ENCODE measurements at places on chromosomes 2 and 18.

- no peak for DNase-seq
These were observed 10.8 kb downstream of the GALNT1 start for GRCh38 chr18:35592298-35592697.

DNA sequence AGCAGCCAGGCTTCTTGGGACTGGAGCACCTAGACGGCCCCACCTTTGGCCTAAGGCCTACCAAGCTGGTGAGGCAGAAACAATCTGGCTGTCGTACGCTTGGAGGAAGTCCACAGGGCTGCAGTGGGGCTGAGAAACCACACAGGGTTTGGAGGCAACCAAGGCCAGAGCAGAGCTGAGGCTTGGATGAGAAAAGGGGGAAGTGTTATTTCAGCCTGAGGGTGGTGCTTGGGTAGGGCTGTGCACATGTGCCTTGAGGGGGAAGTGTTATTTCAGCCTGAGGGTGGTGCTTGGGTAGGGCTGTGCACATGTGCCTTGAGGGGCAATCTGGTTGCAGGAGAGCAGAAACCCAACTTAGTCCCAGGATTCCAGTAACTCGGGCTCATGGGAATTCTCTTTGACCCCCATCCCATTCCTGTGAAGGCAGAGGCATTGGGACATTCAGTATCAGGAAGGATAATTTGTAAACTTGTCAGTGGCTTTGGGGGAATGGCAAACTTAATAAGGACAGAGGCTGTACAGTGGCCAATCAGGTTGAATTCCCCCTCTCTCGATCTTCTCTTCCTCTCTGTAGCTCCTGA is 971 bp upstream of the FBXO41 start:
- DNase-seq, result no peak

DNA sequence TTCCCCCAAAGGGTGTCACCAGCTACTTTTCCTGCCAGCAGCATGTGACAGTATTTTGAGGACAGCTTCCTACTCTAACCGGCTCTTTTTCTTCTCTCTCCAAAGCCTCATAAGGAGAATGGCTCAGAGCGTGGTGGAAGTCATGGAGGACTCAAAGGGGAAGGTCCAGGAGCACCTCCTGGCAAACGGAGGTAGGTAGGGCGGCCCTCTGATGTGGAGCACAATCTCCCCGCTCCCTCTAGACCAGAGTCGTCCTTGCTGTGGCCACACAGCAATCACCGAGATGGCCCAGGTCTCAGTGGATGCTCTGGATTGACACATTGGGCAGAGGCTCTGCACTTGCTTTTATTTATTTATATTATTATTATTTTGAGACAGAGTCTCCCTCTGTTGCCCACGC is 32.4 kb downstream of the ATP6V1C2 start:
- no peak for DNase-seq

DNA sequence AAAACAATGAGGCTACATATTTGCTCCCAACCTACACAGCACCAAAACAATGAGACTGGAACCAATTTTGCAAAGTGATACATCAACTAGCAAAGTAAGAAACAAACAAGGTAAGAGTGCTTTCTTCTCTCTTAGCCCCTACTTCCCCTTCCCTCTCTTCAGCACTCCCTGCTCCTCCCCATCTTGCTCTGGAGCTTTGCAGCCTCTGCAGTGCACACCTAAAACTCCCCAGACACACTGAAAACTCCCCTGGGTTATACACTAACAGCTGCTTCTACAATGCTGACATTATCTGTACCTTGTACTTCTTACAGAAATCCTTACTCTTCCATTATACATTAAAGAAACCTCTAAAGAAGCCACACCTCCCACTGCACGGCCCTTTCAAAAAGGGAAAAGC is 93.7 kb downstream of the RBMS1 start:
- no peak for DNase-seq

- DNase-seq, result peak; percentile 33
These were observed 144.0 kb downstream of the TNS1 start for GRCh38 chr2:217858519-217859491.

DNA sequence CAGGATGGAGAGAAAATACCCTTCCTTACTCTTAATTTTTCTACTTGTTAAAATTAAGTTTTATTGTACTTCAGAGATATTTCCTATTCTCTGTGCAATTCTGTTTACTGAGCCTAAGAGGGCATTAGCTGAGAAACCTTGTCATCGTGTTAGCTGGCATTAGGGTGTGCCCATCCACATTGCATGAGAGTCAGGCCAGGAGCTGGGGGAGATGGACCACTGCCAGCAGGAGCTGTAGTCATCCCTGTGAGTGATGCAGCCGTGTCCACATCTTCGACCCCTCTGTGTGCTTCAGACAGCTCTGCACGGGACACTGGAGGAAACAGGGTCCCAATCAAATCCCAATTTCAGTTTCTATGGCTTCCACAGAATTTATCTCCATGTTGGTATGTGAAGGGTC is 34.2 kb downstream of the ABCA12 start:
- no peak for DNase-seq

- DNase-seq, result no peak
These were observed 431.6 kb downstream of the METTL4 start for GRCh38 chr18:2139691-2140090.

DNA sequence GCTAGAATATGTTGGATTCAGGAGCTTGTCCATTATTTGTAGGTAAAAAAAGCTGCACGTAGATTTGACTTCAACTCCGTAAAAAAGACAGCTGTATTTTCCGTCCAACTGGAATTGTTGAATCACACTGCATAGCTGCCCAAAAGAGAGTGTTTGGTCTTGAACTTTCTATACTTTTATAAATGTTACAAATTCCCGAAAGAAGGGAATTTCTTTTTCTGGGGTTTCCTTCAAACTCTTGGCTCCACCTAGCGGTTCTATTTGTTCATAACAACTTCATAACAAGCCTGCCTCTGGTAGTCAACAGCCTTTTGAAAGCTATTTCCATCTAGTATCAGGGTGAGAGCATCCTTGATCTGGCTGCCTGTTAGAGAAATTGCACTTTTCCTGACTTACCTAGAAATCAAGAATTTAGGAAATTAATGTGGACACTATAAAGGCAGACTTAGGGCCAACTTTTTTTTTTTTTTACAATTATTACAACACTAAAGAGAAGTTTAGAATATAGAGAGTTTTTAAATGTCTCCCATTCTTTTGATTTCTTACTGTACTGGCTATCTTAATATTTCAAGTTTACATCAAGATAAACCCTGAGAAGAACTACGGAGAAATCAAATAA is 48.1 kb downstream of the TMEM185B start:
- DNase-seq, result peak; percentile 28

DNA sequence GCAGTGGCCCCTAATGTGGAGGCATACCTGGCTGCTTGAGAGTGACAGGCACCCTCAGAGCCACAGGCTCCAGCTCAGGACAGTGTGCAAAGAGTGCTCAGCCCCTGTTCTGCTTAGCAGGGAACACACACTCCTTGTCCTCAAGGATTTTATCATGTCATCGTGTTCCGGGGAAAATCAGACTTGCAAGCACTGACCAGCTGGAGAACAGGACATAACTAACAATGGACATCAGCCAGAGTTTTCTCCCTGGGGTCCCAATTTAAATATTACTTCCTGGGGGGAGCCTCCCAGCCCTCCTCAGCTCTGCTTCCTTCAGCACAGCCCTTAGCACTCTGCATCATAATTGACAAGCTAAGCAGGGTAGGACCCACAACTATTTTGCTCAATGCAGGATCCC is 175.4 kb upstream of the ACAA2 start:
- no peak for DNase-seq

DNA sequence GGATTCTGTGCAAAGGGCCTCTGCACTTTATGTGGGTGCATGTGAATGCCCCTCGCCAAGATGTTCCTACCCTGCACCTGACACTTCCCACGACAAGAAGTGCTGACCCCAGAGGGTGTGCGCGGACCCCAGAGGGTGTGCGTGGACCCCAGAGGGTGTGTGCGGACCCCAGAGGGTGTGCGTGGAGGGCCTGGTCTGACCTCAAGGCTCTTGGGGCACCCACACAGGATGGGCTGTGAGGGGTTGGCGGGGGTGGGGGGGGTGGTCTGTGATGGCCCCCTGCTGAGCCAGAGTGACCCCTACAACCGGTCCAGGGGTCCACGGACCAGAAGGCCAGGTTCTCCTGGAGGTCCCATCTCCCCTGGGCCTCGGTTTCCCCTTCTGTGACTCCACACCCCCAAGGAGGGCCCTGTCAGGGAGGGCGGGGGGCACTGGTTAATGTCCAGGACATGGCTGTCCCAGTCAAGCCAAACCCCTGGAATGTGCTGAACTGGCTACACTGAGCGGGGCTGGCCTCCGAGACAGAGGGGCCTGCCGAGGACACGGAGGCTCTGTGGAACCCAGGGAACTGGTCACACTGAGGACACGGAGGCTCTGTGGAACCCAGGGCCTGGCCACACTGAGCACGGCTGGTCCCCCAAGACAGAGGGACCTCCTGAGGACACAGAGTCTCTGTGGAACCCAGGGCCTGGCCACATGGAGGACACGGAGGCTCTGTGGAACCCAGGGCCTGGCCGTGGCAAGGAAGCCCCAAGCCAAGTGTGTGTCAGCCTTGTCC is 3.1 kb downstream of the NEU4 start:
- no peak for DNase-seq

DNA sequence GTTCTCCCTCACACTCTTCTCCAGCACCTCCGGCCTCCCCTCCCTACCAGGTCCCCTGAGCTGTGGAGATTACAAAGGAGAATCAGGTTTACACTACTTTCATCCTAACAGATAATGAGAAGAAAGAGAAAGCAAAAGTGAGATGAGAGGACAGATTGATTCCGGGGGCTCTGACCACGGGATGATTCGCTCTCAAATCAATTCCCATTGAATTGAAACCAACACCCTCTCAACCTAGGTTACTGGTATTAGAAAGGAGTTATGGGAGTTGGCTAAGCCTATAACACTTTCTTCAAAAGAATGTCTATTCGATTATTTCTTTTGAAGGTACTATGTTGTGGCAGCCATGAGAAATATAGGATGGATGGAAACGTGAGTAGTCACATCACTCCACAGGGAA is 386.2 kb upstream of the TNP1 start:
- DNase-seq, result no peak

- no peak for DNase-seq
These were observed 918 bp upstream of the NABP1 start for GRCh38 chr2:191676790-191677645.

DNA sequence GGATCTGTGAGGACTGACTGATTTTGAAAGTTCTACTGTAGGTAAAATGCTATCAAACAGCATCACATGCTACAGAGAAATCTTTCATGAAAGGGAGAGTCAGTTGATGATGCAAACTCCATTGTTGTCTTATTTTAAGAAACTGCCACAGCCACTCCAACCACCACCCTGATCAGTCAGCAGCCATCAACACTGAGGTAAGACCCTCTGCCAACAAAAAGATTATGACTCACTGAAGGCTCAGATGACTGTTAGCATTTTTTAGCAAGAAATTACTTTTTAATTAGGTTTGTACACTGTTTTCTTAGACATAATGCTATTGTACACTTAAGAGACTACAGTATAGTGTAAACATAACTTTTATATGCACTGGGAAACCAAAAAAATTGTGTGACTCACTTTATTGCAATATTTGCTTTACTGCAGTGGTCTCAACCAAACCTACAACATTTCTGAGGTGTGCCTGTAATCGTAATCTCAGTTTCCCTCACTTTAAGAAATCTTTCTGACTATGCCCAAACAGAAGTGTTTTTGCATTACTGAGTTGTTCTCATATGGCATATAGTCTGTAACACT is 42.8 kb downstream of the METTL8 start:
- DNase-seq, result no peak

GRCh38 chr2:123040506-123040905 is 984.6 kb upstream of the CNTNAP5 start:
- no peak for DNase-seq

DNA sequence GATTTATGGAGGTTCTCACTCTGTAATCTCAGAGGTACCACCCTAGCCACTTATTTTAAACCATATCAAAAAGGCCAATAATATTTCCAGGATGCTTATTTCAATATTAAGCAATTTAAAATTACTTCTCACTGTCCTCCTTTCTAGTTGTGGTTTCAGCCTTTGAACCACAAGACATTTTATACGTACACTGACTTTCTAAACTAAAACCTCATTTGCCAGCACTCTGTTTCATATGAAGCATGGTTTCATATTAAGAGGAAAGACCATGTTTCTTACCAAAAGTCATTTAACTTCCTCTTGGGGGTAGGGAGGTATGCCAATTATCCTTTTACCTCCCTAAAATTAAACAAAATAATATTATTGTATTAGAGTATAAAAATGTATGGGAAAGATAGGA is 399.8 kb downstream of the CDH7 start:
- no peak for DNase-seq

- DNase-seq, result no peak
These were observed 28.4 kb upstream of the DTNB start for GRCh38 chr2:25701801-25702200.

DNA sequence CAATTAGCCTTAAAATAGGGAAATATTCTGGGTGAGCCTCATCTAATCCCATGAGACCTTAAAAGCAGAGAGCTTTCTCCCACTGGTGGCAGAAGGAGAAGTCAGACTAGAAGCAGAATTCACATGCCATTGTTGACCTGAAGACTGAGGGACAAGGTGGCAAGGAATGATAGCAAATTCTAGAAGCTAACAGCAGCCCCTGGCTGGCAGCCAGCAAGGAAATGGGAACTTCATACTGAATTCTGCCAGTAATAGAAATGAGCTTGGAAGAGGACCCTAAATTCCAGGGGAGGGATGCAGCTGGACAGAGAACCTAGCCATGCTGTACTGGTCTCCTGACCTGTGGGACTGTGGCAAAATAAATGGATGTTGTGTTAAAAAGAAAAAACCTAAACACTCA is 19.5 kb downstream of the B3GNT7 start:
- no peak for DNase-seq

DNA sequence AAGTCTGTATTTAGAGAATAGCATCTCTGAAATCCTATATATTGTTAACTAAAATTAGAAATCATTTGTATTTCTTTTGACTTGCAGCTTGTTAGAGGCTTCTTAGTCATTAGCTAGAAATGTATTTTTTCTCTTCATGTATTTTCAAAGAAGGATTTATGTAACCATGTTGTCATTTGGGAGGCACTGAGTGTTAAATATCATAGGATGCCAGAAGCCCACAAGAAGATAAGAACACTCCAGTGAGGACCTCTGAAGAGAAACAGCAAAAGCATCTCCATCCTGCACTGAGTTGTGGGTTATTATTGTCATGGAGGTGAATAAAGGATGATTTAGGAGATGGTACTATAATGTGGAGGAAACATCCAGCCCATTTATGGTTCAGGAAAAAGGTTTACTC is 93.5 kb downstream of the UBE2E3 start:
- no peak for DNase-seq

GRCh38 chr2:84085562-84085961 is 373.5 kb downstream of the SUCLG1 start:
- DNase-seq, result no peak

- no peak for DNase-seq
These were observed 71.8 kb upstream of the YWHAQ start for GRCh38 chr2:9702604-9703084.

- no peak for DNase-seq
These were observed 81.1 kb upstream of the SLC39A10 start for GRCh38 chr2:195575879-195576401.

GRCh38 chr18:75110846-75111415 is 98.0 kb downstream of the PTGR3 start:
- no peak for DNase-seq

All from DMS79 (cell line).